MV-4-11 (cell line): ENCODE measurements at places on chromosomes 1 and 21.

- DNase-seq, result no peak
Measured at GRCh38 chr1:27668121-27668807, 3.7 kb downstream of the IFI6 start.

DNA sequence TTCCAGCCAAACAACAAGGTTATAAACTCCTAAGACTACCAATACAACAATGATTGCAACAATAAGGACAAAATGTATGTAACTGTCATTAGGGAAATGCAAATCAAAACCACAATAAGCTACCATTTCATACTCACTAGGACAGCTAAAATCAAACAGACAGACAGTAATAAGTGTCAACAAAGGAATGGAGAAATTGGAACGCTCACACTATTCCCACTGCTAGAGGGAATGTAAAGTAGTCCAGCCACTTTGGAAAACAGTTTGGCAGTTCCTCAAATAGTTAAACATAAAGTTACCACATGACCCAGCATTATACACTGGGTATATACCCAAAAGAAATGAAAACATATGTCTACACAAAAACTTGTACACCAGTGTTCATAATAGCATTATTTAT, 9.3 kb downstream of the PRKAB2 start:
- DNase-seq, result no peak

GRCh38 chr21:36700295-36700970, 1.5 kb downstream of the SIM2 start:
- DNase-seq, result no peak

- no peak for DNase-seq
Measured at GRCh38 chr1:113194846-113195830, 122.1 kb downstream of the LRIG2 start.

GRCh38 chr1:47942240-47942629, 55.0 kb downstream of the TRABD2B start:
- DNase-seq, result no peak

DNA sequence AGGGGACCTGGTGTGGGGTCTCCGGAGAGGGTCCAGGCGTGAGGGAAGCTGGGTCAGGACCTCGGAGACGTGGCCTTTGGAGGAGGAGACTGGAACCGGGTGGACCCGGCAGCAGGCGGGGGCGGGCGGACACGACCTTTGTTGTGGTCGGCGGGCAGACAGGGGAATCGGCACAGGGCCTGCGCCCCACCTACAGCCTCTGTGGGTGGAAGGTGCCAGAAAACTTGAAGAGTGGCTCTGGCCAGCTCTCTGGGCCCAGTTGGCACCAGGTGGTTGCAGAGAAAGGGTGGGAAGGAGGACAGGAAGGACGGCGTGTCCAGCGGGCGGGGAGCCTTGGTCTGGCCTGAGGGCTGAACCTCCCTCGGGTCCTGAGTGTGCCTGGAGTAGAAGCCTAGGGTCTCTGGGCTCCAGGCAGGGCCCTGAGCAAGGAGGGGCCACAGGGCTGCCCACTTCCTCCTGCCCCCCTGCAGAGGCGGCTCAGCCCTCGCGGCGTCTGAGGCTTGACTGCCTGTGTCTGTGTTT, 7.7 kb upstream of the TTLL10 start:
- no peak for DNase-seq

DNA sequence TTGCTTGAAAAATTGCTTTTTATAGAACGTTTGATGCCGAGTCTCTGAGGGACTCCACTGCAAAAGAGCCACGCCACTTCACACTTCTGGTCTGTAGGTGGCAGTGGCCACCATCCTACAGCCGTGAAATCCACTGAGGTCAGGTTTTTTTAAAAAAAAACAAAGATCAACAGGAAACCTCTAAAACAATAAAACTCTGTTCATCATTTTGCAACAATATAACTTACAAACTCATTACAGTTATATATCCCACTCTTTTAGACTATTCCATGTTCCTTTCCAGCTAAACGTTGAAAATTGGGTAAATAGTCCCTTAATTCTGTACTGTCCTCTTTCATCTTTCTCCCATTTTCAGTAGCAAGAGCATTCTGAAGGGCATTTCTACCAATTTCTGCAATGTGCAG, 64.6 kb upstream of the FMN2 start:
- peak; percentile 9 for DNase-seq

- DNase-seq, result no peak
Measured at GRCh38 chr1:22262583-22262982, 119.7 kb upstream of the WNT4 start.

GRCh38 chr1:61348025-61348665, 265.8 kb downstream of the NFIA start:
- no peak for DNase-seq

GRCh38 chr1:34156739-34157138, 8.3 kb downstream of the CSMD2 start:
- no peak for DNase-seq

DNA sequence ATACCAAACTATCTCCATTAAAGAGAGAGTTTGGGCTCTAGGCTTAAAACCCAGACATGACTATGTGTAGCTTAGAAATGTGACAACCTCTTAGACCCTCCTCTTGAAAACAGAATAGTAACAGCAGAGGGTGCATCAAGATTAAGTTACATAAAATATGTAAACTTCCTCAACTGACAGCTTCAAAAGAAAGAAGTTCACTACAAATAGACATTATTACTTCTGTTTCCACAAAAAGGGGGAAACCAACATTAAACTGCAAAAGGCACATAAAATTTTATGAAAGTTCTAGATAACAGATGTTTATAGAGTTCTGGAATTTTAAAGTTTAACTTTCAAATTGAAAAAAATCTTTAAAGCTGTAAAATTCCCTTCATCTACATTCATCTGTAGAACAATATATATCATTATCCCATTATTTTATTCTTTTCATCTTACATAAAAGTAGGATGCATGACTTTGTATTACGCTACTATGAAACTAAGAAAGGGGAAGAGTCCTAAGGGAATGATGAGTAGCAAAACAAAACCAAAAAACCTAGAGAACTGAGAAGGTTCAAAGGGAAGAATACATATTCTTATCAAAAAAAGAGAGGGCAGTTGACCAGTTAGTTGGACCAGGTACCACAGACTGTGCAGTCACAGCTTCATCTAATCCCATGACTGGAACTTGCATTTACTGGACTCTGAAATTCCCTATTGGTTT, 177.0 kb downstream of the SIPA1L2 start:
- peak; percentile 54 for DNase-seq

GRCh38 chr1:65832296-65832695, 39.6 kb downstream of the PDE4B start:
- no peak for DNase-seq
